ENCODE measurements at places on chromosomes 1 and 21. TPM values are rescaled to one million over a fixed set of nuclear protein-coding genes. Genes with fewer than 3 reads are reported as not detected.

DNA sequence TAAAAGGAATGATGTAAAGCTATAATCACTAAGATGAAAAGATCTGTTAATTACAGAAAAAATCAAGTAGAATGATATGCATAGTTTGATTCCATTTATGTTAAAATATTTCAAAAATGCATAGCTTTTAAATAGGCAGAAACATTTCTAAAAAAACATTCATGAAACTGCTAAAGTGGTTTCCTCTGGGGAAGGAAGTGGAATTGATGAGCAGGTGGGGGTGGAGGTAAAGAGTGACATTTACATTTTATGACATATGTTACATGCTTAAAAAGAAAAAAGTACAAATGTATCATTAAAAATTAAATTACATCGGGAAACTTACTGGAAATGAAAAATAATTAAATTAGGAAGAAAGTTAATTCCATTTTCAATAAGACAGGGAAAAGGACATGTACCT, 42.8 kb upstream of the JAK1 start:
- DNase-seq = no peak

DNA sequence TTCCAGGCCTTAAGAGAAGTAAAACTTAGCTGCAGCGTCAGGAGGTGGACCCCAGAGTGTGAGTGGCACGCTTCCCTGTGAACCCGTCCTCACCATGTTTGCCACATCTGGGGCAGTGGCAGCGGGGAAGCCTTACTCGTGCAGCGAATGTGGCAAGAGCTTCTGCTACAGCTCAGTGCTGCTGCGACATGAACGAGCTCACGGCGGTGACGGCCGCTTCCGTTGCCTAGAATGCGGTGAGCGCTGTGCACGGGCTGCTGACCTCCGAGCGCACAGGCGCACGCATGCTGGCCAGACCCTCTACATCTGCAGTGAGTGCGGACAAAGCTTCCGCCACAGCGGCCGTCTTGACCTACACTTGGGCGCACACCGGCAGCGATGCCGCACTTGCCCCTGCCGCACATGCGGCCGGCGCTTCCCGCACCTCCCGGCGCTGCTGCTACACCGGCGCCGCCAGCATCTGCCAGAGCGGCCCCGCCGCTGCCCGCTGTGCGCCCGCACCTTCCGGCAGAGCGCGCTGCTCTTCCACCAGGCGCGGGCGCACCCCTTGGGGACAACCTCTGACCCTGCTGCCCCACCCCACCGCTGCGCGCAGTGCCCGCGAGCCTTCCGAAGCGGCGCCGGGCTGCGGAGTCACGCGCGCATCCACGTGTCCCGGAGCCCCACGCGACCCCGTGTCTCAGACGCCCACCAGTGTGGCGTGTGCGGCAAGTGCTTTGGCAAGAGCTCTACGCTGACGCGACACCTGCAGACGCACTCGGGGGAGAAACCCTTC, 9.3 kb downstream of the ZNF672 start:
- no peak for DNase-seq

- no peak for DNase-seq
These were observed 145.0 kb upstream of the SGIP1 start for GRCh38 chr1:66388913-66389312.

GRCh38 chr1:17970757-17971156, 136.8 kb upstream of the IGSF21 start:
- no peak for DNase-seq

GRCh38 chr1:181187337-181188126, 99.0 kb downstream of the IER5 start:
- no peak for DNase-seq

GRCh38 chr1:186082235-186082937, 292.7 kb downstream of the TPR start:
- peak; percentile 54 for DNase-seq

DNA sequence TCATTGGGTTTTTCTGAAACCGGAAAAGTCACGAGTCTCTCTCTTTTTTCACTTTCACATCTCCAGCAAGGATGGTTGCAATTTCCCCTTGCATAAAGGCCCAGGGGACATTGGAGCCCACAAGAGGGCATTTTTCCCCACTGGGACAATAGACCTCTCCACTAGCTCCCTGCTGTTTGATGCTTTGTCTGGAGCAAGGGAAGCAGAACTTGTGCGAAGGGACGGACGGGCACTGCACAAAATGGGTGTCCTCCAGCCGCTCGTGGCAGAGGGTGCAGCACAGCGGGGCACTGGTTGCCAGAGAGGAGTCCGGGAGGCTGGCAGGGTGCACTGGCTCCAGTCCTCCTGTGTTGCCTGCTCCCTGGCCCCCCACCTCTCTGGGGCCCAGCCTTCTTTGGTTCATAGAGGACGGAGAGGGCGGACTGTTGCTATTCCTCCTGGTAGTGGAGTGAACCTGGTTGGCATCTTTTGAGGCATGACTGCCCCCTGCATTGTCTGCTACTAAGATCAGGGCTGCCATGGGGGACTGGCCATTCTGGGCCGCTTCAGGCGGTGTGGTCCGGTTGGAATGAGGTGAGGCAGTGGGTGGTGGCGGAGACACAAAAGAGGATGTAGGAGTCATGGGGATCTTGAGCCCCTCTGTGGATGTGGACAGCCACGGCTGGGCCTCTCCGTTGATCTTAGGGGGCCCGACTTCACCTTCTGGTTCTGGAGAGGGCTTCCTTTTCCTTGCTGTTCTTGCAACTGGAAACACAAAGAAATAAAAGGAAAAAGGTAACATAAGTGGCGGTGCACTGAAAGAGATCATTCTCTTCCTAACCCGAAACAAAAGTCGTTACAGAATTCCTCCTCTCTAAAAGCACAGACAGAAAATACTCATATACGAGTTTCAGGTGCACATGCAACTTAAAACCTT, 2.6 kb downstream of the IRF2BP2 start:
- no peak for DNase-seq

- no peak for DNase-seq
These were observed 1125.7 kb downstream of the BRINP3 start for GRCh38 chr1:189351960-189352359.

DNA sequence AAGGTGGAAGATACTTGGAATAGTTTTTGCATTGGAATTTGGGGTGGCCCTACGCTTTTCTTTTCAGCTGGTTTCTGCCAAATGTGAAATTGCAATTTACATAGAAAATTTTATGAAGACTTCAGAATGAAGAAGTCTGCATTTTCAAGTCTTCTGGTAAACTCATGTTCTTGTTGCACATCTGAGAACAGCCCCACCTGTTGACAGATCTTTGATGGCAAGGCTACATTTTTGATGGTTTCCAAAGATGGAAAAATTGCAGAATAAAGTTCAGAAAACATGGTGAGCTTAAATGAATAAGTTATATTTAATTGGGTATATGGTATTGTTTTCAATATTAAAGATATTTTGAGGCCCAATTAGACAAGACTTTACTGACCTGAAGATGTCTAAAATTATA, 25.4 kb downstream of the OLFM3 start:
- no peak for DNase-seq

GRCh38 chr1:178648151-178648550, 76.9 kb upstream of the RALGPS2 start:
- DNase-seq = no peak

- no peak for DNase-seq
These were observed 16.0 kb downstream of the THEM4 start for GRCh38 chr1:151893176-151893924.

- DNase-seq = no peak
These were observed 1.5 kb downstream of the TNFSF18 start for GRCh38 chr1:173049322-173049633.

DNA sequence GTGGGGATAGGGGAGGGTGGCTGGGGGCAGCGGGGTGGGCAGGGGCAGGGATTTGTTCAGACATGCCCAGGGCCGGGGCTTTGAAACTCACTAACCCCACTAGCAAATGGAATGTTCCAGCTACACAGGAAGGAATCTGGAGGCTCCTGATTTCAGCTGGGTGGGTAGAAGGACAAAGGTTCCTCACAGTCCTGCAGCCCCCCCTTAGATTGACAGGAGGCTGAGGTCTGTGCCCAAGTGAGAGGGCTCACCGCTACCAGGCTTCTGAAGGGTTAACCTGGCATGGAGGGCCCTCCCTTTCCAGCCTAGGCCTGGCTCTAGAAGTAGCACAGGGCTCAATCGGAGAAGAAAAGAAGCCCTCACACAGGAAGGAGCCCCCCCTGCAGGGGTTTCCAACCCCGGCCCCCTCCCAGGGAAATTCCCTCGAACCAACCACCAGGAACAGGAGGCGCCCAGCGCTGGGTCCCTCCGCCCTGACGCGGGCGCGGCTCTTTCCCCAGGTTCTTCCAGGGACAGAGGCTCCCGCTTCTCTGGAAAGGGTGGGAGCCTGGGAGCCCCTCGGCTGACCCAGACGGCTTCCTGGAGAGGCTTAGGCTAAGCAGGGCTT, 3.3 kb downstream of the EPHA2 start:
- no peak for DNase-seq

GRCh38 chr1:213159376-213159775, 108.3 kb downstream of the RPS6KC1 start:
- DNase-seq = no peak

GRCh38 chr1:242093116-242093515, 94.2 kb upstream of the MAP1LC3C start:
- DNase-seq = no peak

DNA sequence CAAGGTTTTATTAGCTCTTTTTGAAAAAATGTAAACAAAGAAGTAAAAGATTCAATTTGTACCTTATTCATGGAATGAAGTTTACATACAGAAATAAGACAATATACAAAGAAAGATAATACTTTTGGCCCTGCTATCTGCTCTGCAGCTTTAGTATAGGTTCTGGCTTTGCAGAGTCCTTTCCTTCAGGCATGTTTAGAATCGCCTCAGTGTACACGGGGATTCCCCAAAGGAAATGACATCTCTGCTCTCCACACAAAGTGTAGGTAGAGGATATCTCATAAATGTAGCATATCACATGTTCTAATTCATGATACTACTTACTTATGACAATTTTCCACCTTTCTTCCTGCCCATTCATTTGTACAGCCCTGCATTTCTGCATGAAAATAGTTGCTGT, 222.6 kb upstream of the DPYD start:
- DNase-seq = no peak

DNA sequence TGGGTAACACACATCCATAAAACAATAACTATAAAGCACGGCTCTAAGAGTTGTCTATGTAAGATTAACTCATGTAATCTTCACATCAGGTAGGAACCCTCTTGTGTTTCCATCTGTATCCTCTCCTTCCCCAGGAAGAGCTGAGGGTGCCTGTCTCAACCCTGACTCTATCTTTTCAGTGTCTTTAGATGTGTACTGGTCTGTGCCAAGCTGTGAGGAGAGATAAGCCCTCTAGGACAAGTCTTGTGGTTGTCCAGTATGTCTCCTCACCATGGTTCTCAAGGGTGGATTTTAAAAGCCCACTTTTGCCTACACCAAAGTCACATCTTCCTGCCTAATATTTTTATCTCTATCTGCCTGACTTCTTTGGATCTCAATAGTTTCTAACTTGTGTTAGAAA, 300.1 kb downstream of the KCNT2 start:
- DNase-seq = no peak

DNA sequence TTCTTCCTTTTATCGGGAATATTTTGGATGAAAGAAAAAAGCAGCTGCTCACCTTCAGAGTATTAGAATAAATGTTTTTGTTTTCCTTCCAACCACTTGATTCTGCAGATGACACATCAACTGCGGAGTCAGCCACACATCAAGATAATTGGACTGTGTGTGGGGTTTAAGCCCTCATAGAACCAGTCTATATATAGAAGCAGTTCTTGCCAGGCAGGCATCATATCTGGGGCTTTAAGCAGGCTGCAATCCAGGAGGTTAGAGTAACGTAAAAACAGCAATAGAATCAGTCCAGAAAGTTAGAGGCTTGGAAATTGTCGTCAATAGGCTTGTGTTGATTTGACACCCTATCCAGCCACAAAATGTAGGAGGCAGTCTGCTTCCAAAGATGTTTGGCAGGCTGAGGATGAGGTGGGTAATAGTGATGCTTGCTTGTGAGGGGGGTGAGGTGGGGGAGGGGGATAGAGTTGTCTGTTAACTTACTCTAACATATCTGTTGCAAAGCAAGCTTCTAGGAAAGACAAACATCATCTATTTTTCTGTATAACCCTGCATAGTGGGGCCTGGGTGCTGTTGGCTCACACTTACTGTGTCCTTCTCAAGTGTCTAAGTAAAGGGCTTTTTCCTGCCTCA, 64.8 kb downstream of the PEX14 start:
- DNase-seq = no peak

DNA sequence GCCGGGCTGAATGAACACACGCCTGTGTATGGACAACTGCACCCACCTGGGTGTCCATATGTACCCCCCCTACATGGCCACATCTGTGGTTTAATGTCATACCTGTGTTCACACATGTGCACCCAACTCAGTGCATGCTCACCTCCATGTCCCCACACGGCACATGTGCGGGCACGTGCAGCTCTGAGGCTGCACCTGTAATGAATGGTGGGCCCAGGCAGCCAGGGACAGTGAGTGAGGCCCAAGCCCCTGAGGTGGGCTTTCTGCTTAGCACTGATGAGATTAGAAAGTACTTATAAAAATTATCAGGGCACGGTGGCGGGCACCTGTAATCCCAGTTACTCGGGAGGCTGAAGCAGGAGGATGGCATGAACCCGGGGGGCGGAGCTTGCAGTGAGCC, 42.5 kb upstream of the CSF3R start:
- no peak for DNase-seq

DNA sequence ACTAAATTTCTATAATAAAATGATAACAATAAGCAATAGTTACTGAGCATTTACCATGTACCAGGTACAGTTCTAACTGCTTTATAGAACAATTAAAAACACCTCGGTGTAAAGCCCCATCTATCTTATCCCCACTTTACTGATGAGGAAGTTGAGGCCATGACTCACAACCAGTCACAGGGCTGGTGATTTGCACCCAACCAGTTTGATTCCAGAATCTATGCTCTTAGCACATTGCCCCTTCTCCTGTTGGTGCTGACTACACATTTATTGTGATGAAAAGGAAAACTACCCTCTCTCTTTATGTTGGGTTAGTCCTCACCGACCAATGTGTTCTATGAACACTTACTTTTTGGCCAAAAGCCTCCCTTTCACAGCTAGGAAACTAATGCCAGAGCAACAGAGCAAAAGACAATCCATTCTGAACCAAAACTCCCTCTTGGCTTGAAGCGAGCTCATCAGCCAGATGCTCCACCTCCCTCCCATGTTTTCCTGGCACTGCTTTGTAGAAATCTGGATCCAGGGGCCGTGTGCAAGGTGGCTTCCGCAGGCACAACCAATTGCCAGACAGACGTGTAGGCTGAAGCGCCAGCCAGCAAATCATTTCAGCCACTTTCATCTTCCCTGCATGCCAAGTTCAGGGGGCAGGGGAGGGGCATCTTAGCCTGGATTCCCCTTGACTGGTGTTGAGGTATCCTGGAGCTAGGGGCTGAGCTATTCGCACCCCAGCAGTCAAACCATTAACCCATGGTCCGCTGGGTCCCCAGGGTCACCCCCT, 32.0 kb upstream of the SLC30A1 start:
- no peak for DNase-seq

GRCh38 chr1:175689396-175689795, 54.0 kb downstream of the TNR start:
- DNase-seq = no peak

OR2T33 gene
- total RNA-seq = not detected

AADACL4 gene
- not detected for total RNA-seq

FCRL5 gene
- not detected for total RNA-seq

EXO1 gene
- total RNA-seq = 0.36 TPM

CAPN2 gene
- 156 TPM for total RNA-seq

HSD3B1 gene
- not detected for total RNA-seq

GSTM5 gene
- 12.3 TPM for total RNA-seq

AMY2A gene
- not detected for total RNA-seq

WNT4 gene
- total RNA-seq = 3.4 TPM

ANKRD35 gene
- total RNA-seq = 6.6 TPM

KRTCAP2 gene
- 111 TPM for total RNA-seq

KCNK1 gene
- total RNA-seq = 9.7 TPM
